Anterior cingulate cortex (tissue), 58 donors: ENCODE measurements at places on chromosomes 5 and 9.

DNA sequence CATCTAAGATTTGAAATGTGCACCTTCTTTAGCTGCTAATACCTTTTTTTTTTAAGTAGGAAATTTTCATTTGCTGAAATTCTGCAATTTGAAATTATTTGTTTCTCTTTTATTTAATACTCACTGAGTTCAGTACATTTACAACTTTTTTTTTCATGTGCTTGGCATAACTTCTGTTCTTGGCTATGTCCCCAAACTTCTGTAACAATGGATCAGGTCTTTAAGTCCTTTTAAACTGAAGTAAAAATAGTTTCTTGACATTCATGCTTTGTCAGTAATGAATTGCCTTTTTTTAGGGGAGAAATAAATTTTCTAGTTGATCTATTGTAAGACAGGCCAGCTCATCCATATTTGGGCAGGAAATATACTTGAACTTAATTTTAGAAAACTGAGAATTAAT, 41.5 kb downstream of the EDIL3 start:
- no peak for DNase-seq

GRCh38 chr9:72025906-72026305, 34.5 kb downstream of the C9orf57 start:
- DNase-seq = no peak

GRCh38 chr9:3419893-3420292, 105.9 kb downstream of the RFX3 start:
- no peak for DNase-seq

- DNase-seq = peak; percentile 37
Measured at GRCh38 chr5:141493500-141494422, 4.9 kb downstream of the PCDHGC5 start.

GRCh38 chr9:92236915-92237314, 56.6 kb downstream of the IARS1 start:
- no peak for DNase-seq

- no peak for DNase-seq
Measured at GRCh38 chr5:139644001-139644456, 4.1 kb upstream of the CXXC5 start.

DNA sequence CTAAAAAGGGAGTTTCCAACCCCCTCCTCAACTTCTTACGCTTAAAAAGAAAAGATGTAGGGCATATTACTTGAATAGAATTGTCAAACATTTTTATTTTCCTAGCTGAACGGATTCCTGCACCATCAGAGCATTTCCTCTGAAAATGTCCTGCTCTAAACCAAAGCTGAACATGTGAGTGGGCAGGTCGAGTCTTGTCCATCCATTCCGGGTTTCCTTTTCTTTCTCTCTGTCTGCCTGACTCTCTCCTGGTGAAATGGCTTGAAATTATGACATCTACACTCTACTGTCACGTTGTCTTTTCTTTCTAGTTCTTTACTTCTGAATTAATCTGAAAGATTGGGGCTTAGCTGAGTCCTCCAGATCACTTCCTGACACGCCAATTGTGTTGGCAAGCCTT, 39.2 kb upstream of the PTPN3 start:
- no peak for DNase-seq

DNA sequence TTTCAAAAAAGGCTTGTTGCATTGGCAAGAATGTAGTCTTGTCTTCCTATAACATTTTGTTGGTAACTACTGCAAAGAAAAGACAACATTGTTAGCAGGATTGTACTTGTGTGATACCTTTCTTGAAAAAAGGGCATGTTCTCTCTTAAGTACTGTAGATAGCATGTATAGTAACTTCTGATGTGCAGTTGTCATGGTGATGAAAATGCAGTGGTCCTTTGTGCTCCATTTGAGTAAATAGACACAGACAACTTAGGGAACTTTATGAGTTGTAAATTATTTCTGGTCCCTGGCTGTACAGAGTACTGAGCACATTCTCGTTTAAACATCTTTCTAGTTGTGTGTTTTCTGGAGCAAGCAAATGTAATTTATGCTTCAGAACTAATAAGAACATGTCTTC, 103.3 kb downstream of the CD180 start:
- DNase-seq = no peak

GRCh38 chr5:164002628-164003027, 497.2 kb downstream of the MAT2B start:
- no peak for DNase-seq

- no peak for DNase-seq
Measured at GRCh38 chr9:7879551-7880245, 80.1 kb upstream of the DMAC1 start.

- DNase-seq = no peak
Measured at GRCh38 chr5:57626703-57627102, 144.1 kb upstream of the ACTBL2 start.

- DNase-seq = no peak
Measured at GRCh38 chr5:172564883-172565282, 76.2 kb upstream of the NEURL1B start.

GRCh38 chr5:9658706-9659105, 28.6 kb upstream of the TAS2R1 start:
- no peak for DNase-seq

- DNase-seq = no peak
Measured at GRCh38 chr5:2711446-2712425, 39.7 kb downstream of the IRX2 start.

- DNase-seq = no peak
Measured at GRCh38 chr5:56185768-56186311, 47.3 kb downstream of the ANKRD55 start.

DNA sequence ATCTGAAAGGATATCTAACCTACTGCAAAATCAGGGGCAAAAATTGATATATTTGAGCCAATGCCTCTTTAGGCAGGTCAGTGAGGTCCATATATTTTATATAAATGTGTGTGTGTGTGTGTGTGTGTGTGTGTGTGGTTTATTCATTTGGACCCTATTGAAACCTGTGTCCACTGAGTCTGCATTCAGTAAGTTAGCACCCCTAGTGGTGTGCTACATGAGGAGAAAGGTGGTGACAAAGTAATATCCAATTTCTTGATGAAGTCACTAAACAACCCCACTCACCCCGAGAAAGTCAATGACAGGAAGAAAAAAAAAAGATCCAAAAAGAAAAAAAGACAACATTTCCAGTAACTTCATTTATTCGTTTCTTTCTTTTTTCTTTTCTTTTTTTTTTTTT, 4.1 kb downstream of the FBXW11 start:
- no peak for DNase-seq

- DNase-seq = no peak
Measured at GRCh38 chr5:150540615-150541396, 32.9 kb downstream of the NDST1 start.

GRCh38 chr5:31213705-31214121, 20.2 kb downstream of the CDH6 start:
- no peak for DNase-seq

GRCh38 chr5:66222455-66222854, 78.4 kb downstream of the SREK1 start:
- DNase-seq = no peak

DNA sequence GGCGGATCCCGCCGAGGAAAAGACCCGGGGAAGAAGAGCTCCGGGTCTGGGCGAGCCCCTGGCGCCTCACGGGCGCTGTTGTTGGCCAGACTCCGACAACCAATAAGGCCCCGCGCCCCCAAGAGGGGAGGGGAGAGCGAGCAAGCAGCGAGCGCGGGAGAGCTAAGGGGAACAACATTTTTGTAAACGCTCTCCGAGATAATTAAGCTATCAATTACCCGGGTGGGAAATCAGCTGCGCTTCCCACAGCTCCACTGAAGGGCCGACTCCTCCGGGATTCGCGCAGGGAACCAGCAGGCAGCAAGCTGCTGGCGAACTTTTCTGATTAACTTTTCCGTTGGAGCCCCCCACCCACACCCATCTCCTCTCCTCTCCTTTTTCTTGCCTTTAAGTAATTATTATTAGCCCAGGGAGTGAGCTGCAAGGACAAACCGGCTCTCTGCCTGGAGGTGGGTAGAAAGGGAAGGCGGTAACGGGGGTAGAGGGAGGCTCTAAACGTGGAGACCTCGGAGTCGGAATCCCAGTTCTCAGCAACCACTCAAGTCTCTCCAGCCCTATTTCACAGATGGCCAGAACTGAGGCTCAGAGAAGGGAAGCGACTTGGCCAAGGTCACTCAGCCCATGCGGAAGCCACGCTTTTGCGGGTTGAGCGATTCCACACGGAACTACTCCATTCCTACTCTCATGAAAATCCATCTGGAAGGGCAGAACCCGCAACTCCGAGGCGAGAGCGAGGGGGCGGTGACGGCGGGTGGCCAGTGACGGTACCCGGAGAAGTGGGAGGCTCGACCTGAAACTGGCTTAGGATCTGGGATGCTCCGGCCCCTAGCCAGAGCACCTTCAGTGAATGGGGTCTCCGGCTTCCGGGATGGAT, 1.3 kb downstream of the ASTN2 start:
- peak; percentile 28 for DNase-seq

GRCh38 chr5:122909470-122910100, 64.2 kb downstream of the SNX24 start:
- no peak for DNase-seq

DNA sequence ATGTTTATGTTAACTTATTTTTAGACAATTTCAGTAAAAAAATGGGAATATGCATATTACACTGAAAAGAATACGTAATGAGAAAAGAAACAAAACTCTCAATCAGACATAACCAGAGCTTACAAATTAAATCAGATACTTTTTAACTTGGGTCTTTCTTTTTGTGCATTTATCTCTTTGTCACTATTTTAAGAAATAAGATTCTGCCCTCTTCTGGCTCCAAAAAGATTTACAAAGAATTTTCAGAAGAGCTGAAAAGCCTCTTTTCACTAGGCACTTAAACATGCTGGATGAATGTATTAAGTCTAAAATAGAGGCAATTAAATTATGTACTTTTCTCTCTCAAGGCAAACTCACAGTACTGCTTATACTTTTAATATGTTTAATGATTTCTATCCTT, 55.5 kb downstream of the CEP120 start:
- no peak for DNase-seq

DNA sequence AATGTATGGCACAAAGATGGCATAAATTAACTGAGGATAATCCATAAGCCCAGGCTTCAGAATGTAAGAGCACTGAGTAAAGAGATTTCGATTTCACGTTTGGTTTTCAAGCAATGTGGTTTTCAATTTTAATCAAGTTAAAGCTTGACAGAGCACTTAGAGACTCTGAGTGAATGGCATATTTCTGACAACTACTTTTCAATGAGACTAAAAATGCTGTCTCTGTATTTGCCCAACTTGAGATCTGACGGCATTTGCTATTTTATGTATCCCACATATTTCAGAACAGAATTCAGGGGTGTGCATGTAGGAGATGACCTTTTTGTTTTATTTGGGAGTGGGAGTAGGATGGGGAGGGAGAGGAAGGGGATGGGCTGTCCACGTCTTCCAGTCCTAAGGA, 280.3 kb upstream of the PANK3 start:
- no peak for DNase-seq

DNA sequence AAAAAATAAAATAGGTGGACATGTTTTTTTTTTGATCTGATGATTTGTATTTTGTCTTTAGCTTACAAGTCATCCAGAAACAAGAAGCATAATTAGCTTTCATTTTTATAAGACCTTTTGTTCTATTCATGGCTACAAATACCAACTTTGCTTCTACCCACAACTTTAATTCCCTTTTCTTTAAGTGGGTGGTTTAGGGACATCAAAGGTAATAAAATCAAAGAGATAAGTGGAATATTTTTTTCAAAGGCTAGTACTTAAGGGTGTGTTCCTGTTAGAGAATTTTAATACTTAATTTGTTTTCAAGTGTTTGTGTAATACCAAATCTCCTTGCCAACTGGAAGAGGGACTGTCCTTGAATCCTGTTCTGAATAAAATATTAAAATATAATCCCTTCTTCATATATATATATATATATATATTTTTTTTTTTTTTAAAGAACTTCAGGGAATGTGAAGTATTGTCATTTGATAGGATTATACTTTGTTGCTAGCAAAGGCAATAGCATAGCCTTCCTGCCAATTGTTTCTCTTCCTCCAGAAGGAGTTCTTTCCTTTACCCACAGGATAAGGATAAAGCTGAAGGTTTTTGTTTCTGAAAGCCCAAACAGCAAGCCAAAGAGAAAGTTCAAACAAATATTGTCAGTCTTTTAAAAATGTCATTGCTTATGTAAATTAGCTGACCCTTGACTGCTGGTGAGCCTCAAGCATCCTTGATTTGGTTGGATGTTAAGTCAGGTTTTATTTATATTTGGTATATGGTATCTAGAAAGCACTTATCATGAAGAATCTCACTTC, 108.9 kb downstream of the PAM start:
- DNase-seq = no peak

DNA sequence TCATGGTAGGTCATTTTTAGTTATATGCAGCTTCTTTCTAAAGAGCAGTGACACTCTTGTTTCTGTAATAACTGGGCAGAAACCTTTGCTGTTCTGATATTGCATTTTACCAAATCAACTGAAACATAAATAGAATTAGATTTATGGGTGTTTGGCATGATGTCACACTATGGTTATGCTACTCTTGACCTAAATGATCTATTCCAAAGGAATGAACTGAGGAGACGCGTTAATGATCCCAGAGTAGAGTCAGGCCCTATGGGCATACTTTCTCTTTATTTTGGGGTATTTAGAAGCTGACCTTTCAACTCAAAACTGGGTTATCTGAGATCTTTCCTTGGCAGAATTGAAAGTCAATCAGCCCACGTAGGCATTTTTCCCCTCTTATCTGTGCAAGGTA, 146.8 kb upstream of the ADAMTSL1 start:
- no peak for DNase-seq

DNA sequence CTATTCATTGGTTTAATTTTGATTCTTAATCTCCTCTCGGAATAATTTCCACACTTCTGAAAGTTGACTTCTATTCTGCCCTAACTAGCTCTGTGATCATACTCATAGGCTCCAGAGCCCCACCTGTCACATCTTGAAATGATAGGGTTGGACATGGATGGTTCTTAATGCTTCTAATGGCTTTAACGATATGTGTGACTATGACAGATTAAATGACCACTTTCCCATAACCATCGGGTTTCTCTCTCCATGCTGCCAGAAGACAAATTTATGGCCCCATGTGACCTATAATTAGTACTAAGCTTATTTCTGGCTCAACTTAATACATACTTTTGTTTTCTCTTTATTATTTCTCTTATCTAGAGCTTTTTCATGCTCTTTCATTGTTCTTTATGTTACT, 251.1 kb upstream of the TUT7 start:
- no peak for DNase-seq

DNA sequence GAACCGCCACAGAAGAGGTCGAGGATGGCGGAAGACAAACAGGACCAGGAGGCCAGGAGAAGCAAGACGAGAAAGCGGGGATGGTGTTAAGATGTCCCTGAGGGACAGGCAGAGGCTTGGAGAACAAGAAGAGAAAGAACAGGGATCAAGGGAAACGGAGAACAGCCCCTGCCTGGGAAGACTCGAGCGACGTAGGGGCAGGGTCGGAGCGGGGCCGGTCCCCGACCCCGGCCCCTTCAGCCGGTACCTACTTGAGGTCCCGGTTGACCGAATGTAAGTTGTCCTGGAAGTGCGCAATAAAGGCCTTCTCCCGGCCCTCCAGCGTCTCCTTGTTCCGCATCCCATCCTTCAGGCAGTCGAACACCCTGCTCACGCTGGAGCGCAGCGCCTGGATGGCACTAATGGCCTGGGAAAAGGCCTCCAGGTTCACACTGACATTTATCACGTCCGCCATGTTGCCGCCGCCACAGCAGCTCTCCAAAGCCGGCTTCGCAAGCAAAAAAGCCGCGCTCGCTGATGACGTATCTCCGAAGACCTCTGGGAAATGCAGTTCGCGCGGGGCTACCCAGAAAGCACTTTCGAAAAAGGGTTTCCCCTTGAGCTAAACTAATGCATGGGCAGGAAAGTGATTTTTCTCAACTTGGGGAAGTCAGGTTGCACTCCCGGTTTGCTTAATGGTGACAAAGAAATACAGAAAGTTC, at the start of gene MED27:
Gene MED27, minus strand, starts transcription at position 477 of the 701 bp plus-strand sequence. Its CDS starts 23 bp downstream, at position 454.
- DNase-seq = peak; percentile 88

GRCh38 chr9:124423155-124423554, 7.9 kb upstream of the PSMB7 start:
- no peak for DNase-seq
